ENCODE measurements at places on chromosomes 7 and 10.

GRCh38 chr7:140475747-140476333 lies 3.5 kb downstream of the MKRN1 start:
- DNase-seq = peak; percentile 19

GRCh38 chr10:1736144-1736971 lies 967 bp downstream of the ADARB2 start:
- no peak for DNase-seq

DNA sequence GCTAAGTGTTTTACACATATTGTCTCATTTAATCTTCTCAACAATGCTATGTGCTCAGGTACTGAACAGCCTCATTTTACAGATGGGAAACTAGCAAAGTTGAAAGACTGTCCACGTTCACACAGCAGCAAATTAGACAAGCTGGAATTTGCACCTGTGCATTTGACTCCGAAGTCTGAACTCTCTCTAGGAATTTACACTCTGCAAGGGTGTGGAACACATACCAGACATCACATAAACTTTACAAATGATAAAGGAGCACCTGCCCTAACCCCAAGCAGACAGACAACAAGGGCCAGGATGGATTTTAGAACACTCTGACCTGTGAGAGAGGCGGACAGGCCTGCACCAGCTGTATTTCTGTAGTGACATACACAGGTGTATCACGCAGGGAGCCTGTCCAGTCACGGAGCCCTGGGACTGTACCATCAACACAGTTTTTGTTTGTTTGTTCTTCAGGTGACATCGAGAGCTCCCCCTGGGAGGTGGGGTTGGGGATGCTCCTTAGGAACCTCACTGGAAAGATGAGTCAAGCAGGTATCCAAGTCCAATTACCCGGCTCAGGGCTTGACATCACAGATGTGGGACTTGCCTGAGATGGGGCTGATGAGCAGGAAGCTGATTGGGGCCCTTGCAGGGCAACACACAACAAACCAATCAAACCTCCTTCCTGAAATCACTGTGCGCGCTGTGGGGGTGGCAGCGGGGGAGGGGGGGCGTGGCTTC lies 31.0 kb downstream of the MKI67 start:
- DNase-seq = no peak

- DNase-seq = no peak
These were observed 700 bp downstream of the MTPN start for GRCh38 chr7:135976312-135977006.

GRCh38 chr10:95176101-95176500 lies 17.9 kb upstream of the ACSM6 start:
- no peak for DNase-seq

GRCh38 chr7:52995676-52996075 lies 39.8 kb upstream of the POM121L12 start:
- DNase-seq = no peak

GRCh38 chr7:135316648-135317313 lies 83.1 kb downstream of the STRA8 start:
- DNase-seq = no peak

Data from posterior cingulate gyrus (tissue), 11 donors.